ENCODE measurements at places on chromosomes 11 and 22.
A peak's percentile ranks its signal among the peaks of the same experiment; 100 is the strongest.

DNA sequence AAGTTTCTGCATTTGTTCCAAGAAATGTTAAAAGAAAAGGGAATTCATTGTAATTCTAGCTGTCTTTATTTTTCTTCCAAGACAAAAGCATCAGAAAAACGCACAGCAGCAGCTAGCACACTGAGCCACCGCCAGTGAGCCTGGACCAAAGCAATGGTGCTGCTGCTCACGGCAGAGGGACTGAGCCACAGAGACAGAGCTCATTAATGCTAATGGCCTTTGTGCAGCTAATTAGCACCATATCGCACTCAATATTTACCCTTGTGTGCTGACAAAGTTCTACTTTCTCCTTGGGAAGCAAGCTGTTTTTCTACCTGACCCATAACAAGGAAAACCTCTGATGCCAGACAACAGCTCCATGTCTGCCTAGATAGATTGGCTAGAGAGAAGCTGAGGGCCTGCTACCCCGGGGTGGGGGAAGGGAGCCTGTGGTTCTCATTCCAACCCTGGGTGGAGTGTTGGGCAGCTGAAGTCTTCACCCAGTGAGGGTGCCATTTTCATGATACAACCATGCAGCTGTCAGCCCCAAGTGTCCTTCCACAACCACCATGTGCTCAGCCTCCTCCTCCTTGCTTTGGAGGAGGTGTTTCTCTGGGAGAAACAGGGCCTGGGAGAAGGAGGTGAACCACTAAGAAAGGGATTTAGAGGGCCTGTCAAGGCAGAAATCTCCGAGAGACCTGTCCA is 131.1 kb upstream of the NCAM1 start:
- H3K4me1 ChIP-seq, result no peaks in the 10 kb centered on the region
- no peak overlapping the region for H3K27ac ChIP-seq
- H3K27me3 ChIP-seq, result no peaks in the 10 kb centered on the region
- H3K36me3 ChIP-seq, result no peaks in the 10 kb centered on the region
- no peak overlapping the region for H3K4me3 ChIP-seq

- H3K36me3 ChIP-seq, result no peaks in the 10 kb centered on the region
- DNase-seq, result no peak
- H3K4me1 ChIP-seq, result peaks cover 12% of the 10 kb centered on the region
- no peaks in the 10 kb centered on the region for H3K27me3 ChIP-seq
- H3K4me3 ChIP-seq, result no peak overlapping the region
Measured at GRCh38 chr11:119664701-119665420, 64.1 kb downstream of the NECTIN1 start.

- no peaks in the 10 kb centered on the region for H3K36me3 ChIP-seq
- H3K4me1 ChIP-seq, result no peaks in the 10 kb centered on the region
- H3K27me3 ChIP-seq, result no peaks in the 10 kb centered on the region
- H3K4me3 ChIP-seq, result no peak overlapping the region
- DNase-seq, result no peak
Measured at GRCh38 chr11:88050247-88050646, 125.0 kb downstream of the RAB38 start.

DNA sequence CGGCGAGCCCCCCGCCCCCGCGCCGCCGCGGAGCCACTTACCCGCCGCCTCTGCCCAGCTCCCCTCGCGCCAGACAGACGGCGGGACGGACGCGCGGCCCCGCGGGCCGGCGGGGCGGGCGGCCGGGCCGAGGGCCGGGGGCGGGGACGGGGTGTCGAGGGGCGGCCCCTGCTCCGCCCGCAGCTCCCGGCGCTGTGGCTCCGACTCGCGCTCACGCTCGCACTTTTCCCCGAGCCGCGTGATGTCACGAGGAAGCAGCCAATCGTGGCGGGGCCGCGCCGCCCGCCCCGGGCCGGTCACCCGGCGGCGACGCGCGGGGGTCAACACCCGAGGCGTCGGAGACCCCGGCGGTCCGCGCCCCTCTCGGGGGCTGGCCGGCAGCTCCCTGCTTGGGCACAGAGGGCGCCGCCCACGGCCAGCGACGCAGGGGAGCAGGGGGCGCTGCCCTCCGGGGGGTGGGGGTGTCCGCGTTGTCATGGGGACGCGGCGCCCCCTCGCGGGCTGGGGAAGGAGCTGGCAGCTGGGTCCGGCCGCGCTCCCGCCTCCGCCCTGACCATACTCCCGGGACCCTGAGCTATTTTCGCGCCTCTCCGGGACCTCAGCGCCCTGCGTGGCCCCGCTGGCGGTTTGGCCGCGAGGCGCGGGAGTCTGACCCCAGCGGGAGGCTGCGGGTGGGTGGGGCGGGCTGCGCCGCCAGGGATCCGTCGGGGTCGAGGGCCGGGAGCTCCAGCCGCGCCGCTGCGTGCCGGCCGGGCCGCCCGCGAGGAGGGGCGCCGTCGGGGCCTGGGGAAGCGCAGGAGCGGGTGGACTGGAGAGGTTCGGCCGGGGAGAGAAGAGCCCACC is at the start of gene CHRM4:
CHRM4 (minus strand) TSS at position 199 of the 843 bp plus-strand sequence. CDS start 5,219 bp downstream, outside the sequence.
- DNase-seq, result no peak
- peaks cover 38% of the 10 kb centered on the region for H3K4me1 ChIP-seq
- H3K4me3 ChIP-seq, result peak within 1 kb of the TSS; percentile 31
- no peak within 1 kb of the TSS for H3K27ac ChIP-seq

GRCh38 chr11:47177229-47177845 is 658 bp upstream of the ARFGAP2 start:
- DNase-seq, result no peak
- H3K27me3 ChIP-seq, result no peaks in the 10 kb centered on the region
- H3K4me3 ChIP-seq, result peak overlapping the region; percentile 96
- H3K4me1 ChIP-seq, result peaks cover 45% of the 10 kb centered on the region

- H3K36me3 ChIP-seq, result no peaks in the 10 kb centered on the region
- H3K4me3 ChIP-seq, result peak overlapping the region; percentile 73
- H3K27ac ChIP-seq, result no peak overlapping the region
- H3K4me1 ChIP-seq, result peaks cover 7% of the 10 kb centered on the region
- no peak for DNase-seq
- no peaks in the 10 kb centered on the region for H3K27me3 ChIP-seq
Measured at GRCh38 chr11:14645985-14646900, 2.6 kb downstream of the PDE3B start.

- no peak overlapping the region for H3K4me3 ChIP-seq
- H3K27me3 ChIP-seq, result no peaks in the 10 kb centered on the region
- H3K4me1 ChIP-seq, result peaks cover 2% of the 10 kb centered on the region
- no peak overlapping the region for H3K27ac ChIP-seq
- H3K36me3 ChIP-seq, result no peaks in the 10 kb centered on the region
Measured at GRCh38 chr22:50605002-50605612, 4.5 kb downstream of the MAPK8IP2 start.

- peak overlapping the region; percentile 62 for H3K4me3 ChIP-seq
- peaks cover 77% of the 10 kb centered on the region for H3K4me1 ChIP-seq
- DNase-seq, result no peak
- peaks cover 12% of the 10 kb centered on the region for H3K36me3 ChIP-seq
Measured at GRCh38 chr11:65557280-65558001, 718 bp downstream of the LTBP3 start.

DNA sequence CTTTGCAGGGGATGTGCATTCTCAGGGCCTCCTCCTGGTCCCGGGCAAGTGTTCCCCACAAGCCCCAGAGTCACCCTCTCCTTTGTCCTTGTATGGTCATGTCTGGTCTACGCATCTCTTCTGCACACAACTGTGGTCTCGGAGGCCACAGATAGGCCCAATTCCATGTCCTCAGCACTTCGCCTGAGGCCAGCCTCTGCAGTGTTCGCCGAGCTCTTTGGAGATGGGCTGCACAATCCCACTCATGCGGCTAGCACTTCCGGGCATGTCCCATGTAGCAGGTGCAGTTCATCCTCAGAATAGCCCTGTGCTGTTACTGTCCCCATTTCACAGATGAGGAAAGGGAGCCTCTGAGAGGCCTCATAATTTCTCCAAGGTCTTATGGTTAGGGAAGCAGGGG is 7.6 kb downstream of the PARVG start:
- no peaks in the 10 kb centered on the region for H3K36me3 ChIP-seq
- H3K27me3 ChIP-seq, result no peaks in the 10 kb centered on the region
- no peak overlapping the region for H3K27ac ChIP-seq
- H3K4me1 ChIP-seq, result no peaks in the 10 kb centered on the region
- DNase-seq, result no peak

GRCh38 chr11:70119502-70119901 is 41.4 kb downstream of the ANO1 start:
- no peaks in the 10 kb centered on the region for H3K4me1 ChIP-seq
- DNase-seq, result no peak
- H3K36me3 ChIP-seq, result no peaks in the 10 kb centered on the region
- no peaks in the 10 kb centered on the region for H3K27me3 ChIP-seq

DNA sequence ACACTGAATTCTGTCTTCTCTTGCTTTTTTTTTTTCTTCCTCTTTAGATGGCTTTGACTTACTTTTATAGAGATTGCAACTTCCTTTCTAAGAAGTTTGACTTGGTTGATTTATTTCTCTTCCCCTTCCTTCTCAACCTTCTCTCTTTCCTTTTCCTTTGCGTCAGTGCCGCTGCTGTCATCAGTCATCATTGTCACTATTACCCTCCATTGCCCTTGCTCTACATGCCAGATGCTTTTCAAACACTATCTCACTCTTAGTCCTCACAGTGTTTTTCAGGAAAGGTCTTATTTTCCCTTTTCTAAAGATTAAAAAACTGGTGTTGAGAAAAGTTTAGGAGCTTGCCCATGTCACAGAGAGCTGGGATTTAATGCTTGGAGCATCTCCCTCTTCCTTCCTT is 74.7 kb upstream of the C11orf87 start:
- H3K36me3 ChIP-seq, result no peaks in the 10 kb centered on the region
- no peaks in the 10 kb centered on the region for H3K27me3 ChIP-seq
- H3K4me1 ChIP-seq, result no peaks in the 10 kb centered on the region
- H3K27ac ChIP-seq, result no peak overlapping the region
- H3K4me3 ChIP-seq, result no peak overlapping the region

- no peak overlapping the region for H3K27ac ChIP-seq
- peaks cover 6% of the 10 kb centered on the region for H3K4me1 ChIP-seq
- H3K4me3 ChIP-seq, result no peak overlapping the region
- no peak for DNase-seq
- H3K27me3 ChIP-seq, result no peaks in the 10 kb centered on the region
- no peaks in the 10 kb centered on the region for H3K36me3 ChIP-seq
Measured at GRCh38 chr11:2104524-2105440, 34.4 kb downstream of the IGF2 start.

GRCh38 chr11:125591649-125592304 is 875 bp upstream of the STT3A start:
- no peak for DNase-seq
- H3K27me3 ChIP-seq, result no peaks in the 10 kb centered on the region
- H3K4me3 ChIP-seq, result peak overlapping the region; percentile 96
- peak overlapping the region; percentile 89 for H3K27ac ChIP-seq
- H3K4me1 ChIP-seq, result peaks cover 45% of the 10 kb centered on the region

- H3K27me3 ChIP-seq, result no peaks in the 10 kb centered on the region
- H3K4me3 ChIP-seq, result no peak overlapping the region
- DNase-seq, result no peak
- H3K4me1 ChIP-seq, result no peaks in the 10 kb centered on the region
- H3K27ac ChIP-seq, result no peak overlapping the region
- H3K36me3 ChIP-seq, result no peaks in the 10 kb centered on the region
Measured at GRCh38 chr11:14551380-14551779, 31.2 kb upstream of the PSMA1 start.

DNA sequence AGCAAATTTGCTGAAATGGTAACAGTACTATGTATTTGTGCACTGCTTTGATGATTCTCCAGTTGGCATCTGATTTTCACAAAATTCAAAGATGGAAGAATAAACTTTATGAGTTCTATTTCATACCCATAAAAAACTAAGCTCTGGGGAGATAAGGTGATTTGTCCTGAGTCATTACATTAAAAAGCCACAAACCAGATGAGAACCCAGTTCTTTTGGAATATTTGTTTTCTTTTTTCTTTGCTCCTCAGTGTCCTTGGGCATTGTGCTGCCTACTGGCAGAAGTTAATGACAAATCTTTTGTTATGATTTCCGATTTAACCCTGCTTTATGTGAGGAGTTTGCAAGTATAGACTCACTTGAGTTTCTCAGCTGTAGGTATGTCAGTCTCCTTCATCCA is 45.4 kb upstream of the AMOTL1 start:
- no peak for DNase-seq
- H3K4me1 ChIP-seq, result no peaks in the 10 kb centered on the region
- no peak overlapping the region for H3K27ac ChIP-seq
- H3K36me3 ChIP-seq, result no peaks in the 10 kb centered on the region
- no peak overlapping the region for H3K4me3 ChIP-seq

- H3K4me1 ChIP-seq, result no peaks in the 10 kb centered on the region
- no peaks in the 10 kb centered on the region for H3K27me3 ChIP-seq
Measured at GRCh38 chr11:7439746-7440320, 45.5 kb upstream of the OLFML1 start.

GRCh38 chr11:86274503-86274902 is 27.5 kb upstream of the HIKESHI start:
- DNase-seq, result no peak
- H3K36me3 ChIP-seq, result peaks cover 41% of the 10 kb centered on the region
- H3K4me1 ChIP-seq, result peaks cover 6% of the 10 kb centered on the region
- no peak overlapping the region for H3K27ac ChIP-seq
- H3K27me3 ChIP-seq, result no peaks in the 10 kb centered on the region

DNA sequence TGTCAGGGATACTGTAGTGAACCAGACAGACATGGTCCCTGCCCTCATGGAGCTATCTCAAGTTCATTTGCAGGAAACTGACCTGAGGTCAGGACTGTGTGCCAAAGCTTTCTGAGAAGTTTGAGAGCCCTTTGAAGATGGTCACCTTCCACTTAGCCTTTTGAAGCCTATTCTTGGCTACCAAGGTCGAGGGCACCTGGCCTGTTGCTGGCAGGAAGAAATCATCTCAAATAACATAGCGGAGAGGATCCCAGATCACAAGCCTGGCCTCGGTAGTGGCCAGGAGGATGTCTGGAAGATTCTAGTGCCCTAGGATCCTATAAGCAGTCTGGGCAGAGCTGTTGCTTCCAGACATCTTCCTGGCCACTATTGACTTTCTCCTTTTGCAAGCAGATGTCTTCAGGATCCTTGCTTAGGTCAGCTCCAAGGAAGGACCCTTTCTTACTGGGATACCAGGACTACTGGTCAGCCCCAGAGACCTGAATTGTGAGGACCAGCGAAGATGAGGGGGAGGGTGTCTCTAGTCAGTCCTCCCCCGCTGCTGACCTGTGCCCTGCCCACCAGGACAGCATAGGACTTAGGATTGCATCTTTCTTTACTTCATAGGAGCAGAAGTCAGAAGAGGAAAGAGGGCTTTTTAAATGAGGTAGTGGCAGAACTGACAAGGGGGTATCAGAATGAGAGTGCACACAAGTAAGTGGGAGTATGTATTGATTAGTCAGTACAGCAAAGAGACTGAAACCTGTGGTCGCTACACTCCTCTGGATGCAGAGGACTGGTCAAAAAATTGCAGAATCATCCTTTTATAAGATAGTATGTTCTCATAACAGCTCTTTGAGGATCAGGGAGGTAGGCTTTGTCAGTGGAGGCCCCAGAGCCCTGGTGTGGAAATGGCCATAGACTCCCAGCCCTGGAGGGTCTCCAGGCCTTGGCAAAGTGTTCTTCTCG is 94.8 kb downstream of the TEAD1 start:
- DNase-seq, result peak; percentile 78
- no peaks in the 10 kb centered on the region for H3K27me3 ChIP-seq
- H3K27ac ChIP-seq, result no peak overlapping the region
- H3K4me1 ChIP-seq, result peaks cover 55% of the 10 kb centered on the region
- H3K36me3 ChIP-seq, result peaks cover 13% of the 10 kb centered on the region

- no peaks in the 10 kb centered on the region for H3K36me3 ChIP-seq
- H3K4me1 ChIP-seq, result no peaks in the 10 kb centered on the region
- H3K27ac ChIP-seq, result no peak overlapping the region
- no peak for DNase-seq
Measured at GRCh38 chr11:17439316-17439782, 37.3 kb downstream of the ABCC8 start.
